SK-N-DZ (cell line): ENCODE measurements at places on chromosomes 1 and 21.

GRCh38 chr21:35940074-35940927 lies 120.0 kb downstream of the SETD4 start:
- DNase-seq: peak; percentile 22

DNA sequence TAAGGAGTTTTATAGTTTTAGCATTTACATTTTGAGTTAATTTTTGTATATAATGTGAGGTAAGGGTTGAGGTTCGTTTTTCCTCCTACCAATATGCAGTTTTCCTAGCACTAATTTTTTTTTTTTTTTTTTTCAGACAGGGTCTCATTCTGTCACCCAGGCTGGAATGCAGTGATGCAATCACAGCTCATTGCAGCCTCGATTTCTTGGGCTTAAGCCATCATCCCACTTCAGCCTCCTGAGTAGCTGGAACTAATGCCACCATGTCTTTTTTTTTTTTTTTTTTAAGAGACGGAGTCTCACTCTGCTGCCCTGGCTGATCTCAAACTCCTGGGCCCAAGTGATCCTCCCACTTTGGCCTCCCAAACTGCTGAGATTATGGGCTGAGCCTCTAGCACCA lies 2.5 kb upstream of the UBASH3A start:
- DNase-seq: no peak

DNA sequence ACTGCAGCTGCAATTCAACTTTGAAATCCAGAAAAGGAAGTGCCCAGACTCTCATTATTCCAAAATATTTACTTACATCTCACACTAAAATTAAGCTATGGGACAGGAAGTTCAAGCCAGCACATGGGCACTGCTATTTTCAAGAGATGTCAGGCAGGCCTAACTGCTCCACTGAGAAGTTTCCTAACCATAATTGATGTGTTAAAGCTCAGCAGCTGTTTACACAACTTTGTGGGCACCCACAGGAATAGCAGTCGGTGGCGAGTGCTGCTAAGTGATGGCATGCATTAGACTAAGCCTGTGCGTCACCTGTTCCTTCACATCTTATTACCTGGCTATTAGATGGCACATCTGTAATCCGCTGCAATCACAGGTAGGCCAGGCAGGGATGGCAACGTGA lies 303.3 kb upstream of the DAB1 start:
- DNase-seq: no peak

GRCh38 chr1:43067977-43068751 lies 103.9 kb downstream of the EBNA1BP2 start:
- no peak for DNase-seq

DNA sequence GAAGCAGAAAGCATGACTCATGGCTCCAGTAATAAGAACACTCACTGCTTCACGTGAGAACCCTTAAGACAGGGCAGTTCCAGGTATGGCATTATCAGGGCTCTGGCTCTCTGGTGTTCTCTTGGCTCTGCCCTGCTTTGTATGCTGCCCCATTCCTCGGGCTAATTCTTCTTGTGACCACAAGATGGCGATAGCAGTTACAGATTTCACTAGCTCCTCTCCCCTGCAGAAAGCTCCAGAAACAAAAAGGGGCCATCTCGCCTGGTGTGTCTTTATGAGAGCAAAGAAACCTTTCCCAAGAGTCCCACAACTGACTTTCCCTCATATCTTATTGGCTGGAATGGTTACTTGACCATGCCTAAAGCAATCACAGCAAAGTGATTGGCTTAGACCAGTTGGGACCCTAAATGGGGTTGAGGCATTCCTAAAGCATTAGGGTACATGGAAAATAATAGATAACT lies 60.1 kb downstream of the F3 start:
- DNase-seq: peak; percentile 50
